Activated CD4-positive, CD25-positive, alpha-beta regulatory T cell (primary cell): ENCODE measurements at places on chromosomes 1 and 21.

DNA sequence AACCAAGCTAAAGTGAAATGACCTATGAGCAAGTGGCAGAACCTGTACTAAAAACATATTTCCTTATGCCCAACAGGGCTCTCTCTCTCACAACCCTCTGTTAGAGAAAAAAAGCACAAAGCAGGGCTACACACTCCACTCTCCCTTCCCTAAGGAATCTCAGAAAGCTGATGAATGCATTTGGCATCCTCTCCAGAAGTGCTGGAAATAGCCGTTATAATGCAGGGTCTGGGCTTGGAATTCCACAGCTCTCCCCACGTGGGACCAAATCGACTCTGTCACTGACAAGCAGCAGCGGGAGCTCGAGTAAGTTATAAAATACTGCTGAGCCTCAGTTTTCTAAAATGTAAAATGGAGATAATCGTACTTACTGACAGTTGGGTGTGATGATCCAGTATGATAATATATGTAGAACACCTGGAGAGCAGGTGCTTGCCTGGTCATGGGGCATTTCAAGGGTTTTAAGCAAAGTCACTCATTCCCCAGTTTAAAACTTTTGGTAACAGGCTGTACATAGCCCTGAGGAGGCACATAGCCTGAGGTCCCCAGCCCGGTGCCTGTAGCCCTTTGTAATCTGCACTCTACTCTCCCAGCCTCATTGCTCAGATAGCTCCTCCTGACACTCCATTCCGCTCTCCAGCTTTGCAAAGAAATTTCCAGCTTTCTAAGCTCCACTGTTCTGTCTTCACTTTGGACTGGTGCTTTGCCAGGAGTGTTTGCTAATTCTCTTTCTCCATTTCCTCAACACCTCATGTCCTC is 175.6 kb upstream of the DAB1 start:
- DNase-seq, result no peak

GRCh38 chr1:8351693-8352470 is 34.0 kb downstream of the SLC45A1 start:
- DNase-seq, result no peak

GRCh38 chr21:28644762-28645161 is 347.9 kb downstream of the LTN1 start:
- no peak for DNase-seq

DNA sequence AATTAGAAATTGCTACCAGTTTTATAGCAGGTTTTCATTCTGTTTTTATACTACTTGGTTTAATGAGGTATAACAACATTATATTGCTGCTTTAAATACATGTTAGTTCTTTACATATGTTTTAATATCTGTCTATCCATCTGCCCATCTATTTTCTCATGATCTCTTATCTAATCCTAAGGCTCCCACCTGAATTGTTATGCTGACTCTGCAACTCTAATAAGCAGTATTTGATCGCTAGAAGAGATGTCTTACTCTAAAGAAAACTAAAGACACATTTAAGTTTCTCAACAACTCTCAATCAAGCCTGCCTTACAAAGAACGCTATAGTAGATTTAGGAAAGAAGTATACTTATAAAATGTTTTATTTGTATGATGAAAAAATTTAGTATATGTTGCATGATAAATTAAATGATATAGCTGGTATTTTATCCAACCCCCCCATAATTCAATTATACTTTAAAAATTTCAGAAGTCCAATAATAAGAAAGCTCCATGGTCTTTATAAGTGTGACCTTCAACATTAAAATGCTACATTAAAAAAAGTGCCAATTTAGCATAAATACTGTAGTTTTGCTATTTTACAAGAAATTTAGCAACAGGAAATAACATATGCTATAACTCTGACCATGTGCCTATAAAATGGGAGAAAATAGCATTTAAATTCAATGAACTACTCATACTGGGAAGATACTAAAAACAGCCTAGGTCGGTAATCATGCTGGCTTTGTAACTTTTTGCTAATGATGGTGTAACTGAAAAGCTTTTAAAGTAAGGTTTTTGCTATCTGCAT is 180.3 kb downstream of the NEGR1 start:
- no peak for DNase-seq

DNA sequence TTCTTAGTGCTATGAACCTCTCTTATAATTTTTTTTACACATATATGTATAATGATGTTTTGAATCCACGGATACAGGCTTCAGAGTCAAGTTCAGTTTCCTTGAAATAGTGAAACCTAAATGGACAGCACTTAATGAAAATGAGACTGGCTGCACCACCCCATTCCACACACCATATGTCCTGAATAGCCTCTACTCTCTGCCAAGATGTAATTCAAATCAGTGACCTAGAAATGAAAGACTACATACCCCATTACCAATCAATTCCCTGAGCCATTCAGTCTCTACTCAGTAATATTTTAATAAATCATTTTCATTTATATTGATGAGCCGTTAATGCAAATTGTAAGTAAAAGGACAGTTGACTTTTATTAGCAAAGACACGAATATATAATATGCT is 614.9 kb upstream of the TMPRSS15 start:
- DNase-seq, result no peak

GRCh38 chr21:38236232-38236631 is 20.6 kb upstream of the KCNJ15 start:
- no peak for DNase-seq

DNA sequence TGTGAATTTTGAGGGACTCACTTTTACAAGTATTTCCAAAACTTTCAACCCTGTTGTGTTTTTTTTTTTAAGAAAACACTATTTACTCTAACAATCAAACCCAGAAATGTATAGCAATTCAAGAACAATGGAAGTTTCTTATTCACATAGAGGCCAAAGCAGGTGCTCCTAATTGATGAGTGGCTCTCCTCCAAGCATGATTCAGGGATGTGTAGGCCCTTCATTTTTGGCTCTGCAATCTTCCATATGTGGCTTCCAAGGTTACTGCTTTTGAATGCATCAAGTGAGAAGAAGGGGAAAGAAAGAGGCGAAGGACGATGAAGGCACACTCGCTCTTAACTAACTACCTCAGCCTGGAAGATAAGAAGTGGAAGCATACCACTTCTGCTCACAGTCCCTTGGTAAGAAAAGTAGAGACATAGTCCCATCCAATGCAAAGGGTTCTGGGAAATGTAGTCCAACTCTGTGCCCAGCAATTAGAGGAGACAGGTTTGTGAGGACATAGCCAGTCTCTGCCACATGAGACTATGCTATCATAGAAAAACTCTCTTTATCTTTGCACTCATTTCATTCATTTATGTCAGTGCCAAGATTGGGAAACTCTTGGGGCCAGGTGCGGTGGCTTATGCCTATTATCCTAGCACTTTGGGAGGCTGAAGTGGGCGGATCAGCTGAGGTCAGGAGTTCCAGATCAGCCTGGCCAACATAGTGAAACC is 46.0 kb downstream of the OPTC start:
- DNase-seq, result no peak

- no peak for DNase-seq
These were observed 38.5 kb downstream of the B3GALT5 start for GRCh38 chr21:39651206-39651605.

- DNase-seq, result no peak
These were observed 251.0 kb downstream of the LRRIQ3 start for GRCh38 chr1:73947009-73947408.

DNA sequence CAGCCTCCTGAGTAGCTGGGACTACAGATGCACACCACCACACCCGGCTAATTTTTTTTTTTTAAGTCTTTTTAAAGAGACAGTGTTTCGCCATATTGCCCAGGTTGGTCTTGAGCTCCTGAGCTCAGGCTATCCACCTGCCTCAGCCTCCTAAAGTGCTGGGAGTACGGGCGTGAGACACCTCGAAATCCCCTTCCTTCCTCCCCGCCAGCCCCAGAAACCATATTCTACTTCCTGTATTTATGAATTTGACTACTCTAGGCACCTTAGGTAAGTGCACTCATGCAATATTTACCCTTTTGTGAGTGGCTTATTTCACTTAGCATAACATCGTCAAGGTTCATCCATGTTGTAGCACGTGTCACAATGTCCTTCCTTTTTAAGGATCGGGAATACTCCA is 6.9 kb upstream of the LRP8 start:
- no peak for DNase-seq

GRCh38 chr1:201828217-201828819 is 639 bp upstream of the IPO9 start:
- no peak for DNase-seq

- DNase-seq, result no peak
These were observed 85.1 kb downstream of the STUM start for GRCh38 chr1:226633541-226634165.

GRCh38 chr1:38004284-38005108 is 818 bp downstream of the FHL3 start:
- DNase-seq, result no peak

DNA sequence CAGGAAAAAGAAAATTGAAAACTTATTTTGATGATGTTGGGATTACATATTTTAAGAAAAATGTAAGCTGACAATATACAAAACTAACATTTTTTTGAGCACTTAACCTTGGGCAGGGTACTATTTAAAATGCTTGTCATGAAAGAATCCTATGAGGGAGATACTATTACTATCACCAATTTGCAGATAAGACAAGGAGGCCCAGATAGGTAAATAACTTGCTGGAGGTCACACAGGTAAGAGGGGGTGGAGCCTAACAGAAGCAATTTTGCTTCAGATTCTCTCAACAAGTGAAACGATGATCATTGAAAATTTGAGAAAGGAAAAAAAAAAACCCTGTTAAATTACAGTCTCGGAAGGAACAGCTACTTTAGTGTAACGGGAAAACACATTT is 1.2 kb downstream of the GART start:
- DNase-seq, result no peak

- DNase-seq, result no peak
These were observed 60.5 kb downstream of the ERI3 start for GRCh38 chr1:44294588-44295007.

DNA sequence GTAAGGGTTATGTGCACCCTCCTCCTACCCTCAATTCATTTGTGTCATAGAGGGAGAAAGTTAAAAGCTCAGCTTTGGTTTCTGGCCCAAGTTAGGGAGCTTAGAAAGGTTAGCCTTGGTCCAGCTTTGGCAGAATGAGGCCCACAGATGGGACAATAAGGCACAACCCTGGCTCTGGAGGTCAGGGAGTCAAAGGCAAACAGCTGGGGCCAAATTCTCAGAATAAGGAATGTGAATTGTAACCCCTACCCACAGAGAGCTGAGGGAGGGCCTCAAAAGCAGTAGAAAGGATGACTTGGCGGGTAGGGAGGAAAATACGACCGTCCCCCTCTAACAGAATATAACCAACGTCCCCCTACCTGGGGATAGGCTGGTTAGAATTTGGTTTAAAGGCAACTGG is 9.0 kb downstream of the CERS2 start:
- DNase-seq, result no peak

DNA sequence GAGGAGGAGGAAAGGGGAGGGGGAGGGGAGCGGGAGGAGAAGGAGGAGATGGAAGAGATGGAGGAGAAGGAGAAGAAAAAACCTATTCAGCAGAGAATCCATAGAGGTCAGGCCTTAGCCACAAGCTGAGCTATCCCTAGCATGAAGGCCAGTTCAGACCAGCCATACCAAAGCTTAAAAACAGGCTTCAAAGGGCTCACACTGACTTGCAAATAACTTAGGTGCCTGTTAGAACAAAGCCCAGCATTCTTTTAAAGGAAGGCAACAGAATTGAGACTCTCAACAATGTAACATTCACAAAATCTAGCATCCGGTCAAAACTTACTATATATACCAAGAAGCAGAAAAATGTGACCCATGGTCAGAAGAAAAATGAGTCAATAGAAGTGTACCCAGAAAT is 43.6 kb upstream of the IFFO2 start:
- no peak for DNase-seq

DNA sequence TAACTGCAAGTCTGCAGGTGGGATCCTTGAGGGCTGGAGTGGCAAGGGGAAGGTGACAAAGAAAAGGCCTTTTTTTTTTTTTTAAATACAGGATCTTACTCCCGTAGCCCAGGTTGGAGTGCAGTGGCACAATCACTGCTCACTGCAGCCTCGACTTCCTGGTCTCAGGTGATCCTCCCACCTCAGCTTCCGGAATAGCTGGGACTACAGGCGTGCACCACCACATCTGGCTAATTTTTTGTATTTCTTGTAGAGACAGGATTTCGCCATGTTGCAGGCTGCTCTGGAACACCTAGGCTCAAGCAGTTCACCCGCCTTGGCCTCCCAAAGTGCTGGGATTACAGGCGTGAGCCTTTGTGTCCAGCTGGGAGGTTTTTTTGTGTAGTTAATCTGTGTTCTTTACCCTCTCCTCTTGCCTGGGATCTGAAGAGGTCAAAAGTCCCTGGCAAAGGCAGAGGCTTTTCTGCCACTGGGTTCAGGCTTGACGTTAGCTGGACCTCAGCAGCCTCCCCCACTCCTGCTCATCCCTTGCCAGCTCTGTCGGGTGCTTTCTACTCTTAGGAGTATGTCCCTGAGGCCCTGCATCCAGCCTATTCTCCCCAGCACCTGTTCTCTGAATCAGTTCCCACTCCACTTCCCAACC is 5.2 kb downstream of the IL6R start:
- DNase-seq, result no peak

- DNase-seq, result no peak
These were observed 69.0 kb upstream of the SPAG17 start for GRCh38 chr1:118254001-118254400.

- no peak for DNase-seq
These were observed 17.6 kb downstream of the PBX1 start for GRCh38 chr1:164576291-164577271.

DNA sequence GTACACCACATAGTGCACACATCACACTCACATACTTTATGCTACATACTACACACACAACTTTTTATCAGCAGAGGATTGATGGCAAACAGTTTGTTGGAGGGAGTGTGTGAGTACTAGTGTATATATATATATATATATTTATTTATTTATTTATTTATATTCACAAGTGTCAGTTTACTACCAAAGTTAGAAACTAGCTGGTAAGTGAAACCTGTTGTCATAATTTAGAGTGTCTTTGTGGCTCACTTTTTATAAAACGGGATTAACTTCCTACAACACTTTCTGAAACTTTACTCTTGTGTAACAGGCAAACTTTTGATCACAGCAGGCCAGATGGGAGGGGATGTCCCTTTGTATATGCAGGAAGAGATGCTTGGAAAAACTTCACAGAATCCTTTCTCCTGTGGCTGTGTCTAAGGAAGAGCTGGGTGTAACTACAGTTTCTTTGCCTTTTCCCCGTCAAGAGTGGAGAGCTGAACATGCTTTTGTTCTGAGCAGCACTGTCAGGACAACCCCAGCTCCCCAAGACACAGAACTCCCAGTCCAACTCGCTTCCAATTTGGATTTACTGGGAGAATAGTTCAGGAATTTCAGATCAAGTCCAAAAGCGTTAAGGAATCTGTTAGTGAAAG is 1.9 kb upstream of the SAMD13 start:
- DNase-seq, result no peak
